ENCODE measurements at places on chromosomes 7 and 10.

GRCh38 chr10:127926455-127926854 lies 19.6 kb downstream of the PTPRE start:
- DNase-seq = no peak

GRCh38 chr7:66344166-66344565 lies 139.0 kb downstream of the TPST1 start:
- DNase-seq = no peak

- DNase-seq = no peak
Observed at GRCh38 chr10:85548034-85548433, 818.6 kb downstream of the GRID1 start.

DNA sequence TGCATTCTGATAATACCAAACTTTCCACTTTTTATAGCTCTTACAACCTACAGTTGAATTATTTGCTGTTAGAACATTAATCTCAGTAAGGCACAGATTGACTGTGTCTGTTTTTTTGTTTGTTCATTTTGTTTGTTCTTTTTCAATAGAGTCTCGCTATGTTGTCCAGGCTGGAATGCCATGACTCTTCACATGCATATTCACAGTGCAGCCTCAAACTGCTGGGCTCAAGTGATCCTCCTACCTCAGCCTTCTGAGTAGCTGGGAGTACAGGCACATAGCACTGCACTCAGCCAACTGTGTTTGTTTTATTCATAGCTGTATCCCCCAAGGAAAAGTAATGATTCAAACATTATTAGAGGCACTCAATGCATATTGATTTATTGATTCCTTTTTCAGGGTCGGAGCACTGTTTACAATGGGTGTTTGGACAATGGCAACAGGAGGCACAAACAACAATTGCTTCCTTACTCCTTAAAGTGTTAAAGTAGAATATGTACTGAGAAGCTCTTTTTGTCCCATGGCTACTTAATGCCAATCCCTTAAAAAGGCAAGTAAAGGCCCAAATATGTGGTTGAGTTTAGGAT lies 61.1 kb downstream of the SNX13 start:
- no peak for DNase-seq

GRCh38 chr7:96836456-96836855 lies 126.8 kb upstream of the SEM1 start:
- no peak for DNase-seq

DNA sequence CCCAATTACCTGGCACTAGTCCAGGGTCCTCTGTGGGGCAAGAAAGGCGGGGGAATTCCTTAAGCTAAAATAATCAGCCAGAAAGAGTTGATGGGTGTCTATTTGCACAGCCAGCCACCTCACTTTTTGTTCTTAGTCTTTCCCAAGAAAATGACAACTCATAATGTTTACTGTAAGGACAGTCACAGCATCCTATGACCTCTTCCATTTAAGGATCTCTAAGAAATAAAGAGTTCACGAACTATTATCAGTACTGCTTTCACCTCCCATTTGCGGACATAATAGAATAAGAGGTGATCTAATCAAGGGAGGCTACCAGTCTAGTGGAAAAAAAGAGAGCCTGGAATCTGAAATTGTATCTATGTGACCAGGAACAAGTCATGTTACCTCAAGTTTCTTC lies 72.4 kb upstream of the LRRC17 start:
- DNase-seq = no peak

DNA sequence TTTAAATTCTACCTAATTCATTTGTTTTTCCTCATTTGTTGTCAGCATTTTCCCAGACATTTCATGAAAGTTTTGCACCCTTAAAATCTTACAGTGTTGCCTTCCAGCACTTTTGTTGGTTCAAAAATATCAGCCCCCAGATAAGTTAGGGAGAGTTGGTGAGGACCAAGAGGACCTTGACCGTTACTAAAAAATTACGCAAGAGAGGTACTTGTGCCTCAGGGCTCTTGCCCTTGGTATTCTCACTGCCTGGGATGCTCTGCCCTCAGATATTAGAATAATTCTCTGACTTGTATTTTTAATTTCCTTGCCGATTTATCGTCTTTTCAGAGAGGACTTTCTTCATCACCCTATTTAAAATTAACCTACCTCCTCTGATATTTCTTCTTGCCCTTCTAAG lies 3.5 kb upstream of the AKR1B15 start:
- no peak for DNase-seq

- no peak for DNase-seq
Observed at GRCh38 chr7:131620673-131621609, 64.5 kb upstream of the PODXL start.

- DNase-seq = no peak
Observed at GRCh38 chr7:85634951-85635350, 448.1 kb upstream of the SEMA3D start.

GRCh38 chr10:78811174-78811573 lies 257.6 kb upstream of the ZMIZ1 start:
- no peak for DNase-seq

DNA sequence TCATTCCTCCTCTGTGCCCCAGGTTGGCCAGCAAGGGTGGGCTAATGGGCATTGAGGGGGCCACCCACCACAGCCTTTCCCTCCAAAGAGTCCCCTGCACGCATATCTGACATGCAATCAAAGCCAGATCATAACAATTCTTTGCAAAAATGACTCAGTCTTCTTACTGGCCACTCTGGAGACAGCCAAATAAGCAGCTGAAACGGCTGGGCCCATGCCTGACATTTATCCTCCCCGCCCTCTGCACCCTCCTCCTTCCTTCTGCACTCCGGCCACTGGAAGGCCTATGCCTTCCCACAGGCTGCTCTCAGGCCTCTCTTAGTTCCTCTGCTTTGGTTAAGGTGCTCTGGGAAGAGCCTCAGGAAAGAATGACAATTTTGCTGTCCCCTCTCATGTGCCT lies 29.2 kb upstream of the NPFFR1 start:
- no peak for DNase-seq

DNA sequence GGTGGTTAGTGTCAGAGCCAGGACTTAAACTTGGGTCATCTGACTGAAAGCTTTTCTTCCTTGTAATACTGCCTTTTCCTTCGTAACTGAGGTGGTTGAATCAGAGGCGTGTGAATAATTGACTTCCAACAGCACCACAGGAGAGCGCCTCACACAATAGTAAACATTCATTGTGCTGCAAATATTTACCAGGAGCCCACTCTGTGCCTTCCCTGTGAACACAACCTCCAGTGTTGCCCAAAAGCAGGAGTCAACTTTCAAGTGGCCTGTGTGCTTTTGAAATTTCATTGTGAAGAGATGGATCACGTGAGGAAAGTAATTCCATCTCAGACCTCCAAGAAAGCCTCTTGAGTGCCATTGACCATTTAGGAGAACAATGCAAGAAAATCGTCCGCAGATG lies 60.2 kb downstream of the ADRA2A start:
- DNase-seq = peak; percentile 95

GRCh38 chr7:114924038-114924712 lies 2.3 kb downstream of the MDFIC start:
- no peak for DNase-seq

DNA sequence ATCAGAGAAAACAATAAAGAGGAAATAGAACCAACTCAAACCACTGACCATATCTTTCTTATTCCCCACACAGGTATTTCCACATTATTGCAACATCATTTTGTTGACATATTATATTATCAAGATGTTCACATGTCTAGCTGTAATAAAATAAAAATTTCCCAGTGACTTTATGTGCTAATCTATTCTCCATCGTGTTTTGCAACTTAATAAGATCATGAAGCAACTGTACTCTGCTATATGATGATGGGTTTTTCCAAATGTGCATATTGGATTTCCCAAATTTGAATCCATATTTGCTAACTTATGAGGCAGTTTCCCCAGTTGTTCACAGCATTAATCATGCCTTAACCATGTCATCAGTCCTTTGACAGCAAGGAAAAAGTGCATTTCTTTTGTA lies 127.8 kb downstream of the ITGB8 start:
- no peak for DNase-seq

DNA sequence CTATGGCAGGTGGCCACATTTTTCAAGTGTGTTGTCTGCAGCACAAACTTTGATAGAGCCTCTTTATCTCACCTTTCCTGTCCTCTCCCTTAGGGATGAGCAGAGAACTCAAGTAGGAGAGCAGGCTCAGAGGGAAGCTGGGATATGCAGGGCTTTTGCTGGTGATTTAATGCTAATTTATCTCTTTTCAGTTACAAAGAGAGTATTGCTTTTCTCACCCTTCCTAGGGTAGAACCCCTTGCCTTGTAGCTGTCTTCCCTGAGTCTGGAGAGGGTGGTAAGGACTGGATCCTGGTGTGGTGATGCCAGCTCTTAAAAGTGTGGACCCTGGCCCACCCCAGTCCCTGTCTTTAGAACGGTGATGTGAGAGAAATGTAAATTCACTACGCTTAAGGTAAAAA lies 1061.4 kb downstream of the TYW1 start:
- no peak for DNase-seq

GRCh38 chr10:110820321-110820814 lies 51.4 kb upstream of the PDCD4 start:
- DNase-seq = no peak

DNA sequence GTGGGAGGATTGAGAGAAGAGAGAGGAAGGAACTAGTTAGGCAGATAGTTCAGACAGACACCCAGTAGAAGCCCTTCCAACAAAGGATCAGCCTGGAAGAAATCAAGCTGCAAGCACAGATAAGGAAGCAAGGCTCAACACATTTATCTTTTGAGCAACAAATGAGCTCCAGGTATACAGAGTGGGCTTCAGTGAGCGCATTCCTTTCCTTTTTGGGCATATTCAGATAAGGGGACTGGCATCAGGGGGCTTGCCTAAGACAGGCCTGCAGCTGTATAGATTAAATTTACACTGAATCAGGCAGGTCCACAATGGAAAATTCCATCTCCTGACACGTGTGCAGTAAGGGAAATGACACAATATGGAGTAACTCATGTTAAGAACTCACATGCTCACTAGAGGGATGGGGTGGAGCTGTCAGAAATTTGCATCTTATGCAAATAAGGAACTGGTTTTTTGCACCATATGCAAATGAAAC lies 147.2 kb downstream of the AKR1D1 start:
- no peak for DNase-seq

GRCh38 chr10:93218386-93218785 lies 144.7 kb downstream of the CYP26A1 start:
- no peak for DNase-seq

- no peak for DNase-seq
Observed at GRCh38 chr7:99860281-99861127, 16.3 kb downstream of the OR2AE1 start.

GRCh38 chr7:149558149-149558861 lies 60.7 kb upstream of the ZNF746 start:
- no peak for DNase-seq

DNA sequence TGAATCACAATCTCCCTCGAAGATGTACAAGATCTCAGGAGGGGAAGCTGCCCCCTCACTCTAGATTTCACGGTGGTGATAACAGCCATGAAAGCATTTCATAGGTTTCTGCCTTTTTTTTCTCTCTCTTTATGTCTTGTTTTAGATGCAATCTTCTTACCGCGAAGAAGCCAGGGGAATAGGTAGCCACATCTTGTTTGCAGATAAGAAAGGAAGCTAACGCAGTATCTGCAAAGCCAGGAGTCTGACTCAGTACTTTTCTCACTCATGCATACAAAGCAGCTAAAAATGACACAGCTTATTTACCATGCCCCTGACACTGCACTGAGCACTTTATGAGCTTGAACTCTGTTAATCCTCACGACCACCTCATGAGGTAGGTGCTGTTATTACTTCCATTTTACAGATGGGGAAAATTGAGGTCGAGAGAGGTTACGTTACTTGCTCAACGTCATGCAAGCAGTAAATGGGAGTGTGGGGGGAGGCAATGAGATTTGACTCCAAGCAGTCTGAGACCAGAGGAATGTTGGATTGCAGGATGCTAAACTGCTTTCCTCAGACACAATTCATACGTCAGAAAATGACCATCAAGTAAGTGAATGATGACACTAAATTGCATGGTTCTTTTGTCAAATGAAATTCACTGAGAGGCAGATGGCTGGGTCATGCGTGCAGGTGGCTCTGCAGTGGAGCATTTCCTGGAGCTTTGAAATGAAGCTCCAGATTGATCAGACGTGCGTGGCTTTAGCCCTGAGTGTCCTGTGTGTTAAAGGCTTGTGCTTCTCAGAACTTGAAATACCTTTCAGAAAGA lies 3.3 kb downstream of the MAP3K8 start:
- DNase-seq = no peak

DNA sequence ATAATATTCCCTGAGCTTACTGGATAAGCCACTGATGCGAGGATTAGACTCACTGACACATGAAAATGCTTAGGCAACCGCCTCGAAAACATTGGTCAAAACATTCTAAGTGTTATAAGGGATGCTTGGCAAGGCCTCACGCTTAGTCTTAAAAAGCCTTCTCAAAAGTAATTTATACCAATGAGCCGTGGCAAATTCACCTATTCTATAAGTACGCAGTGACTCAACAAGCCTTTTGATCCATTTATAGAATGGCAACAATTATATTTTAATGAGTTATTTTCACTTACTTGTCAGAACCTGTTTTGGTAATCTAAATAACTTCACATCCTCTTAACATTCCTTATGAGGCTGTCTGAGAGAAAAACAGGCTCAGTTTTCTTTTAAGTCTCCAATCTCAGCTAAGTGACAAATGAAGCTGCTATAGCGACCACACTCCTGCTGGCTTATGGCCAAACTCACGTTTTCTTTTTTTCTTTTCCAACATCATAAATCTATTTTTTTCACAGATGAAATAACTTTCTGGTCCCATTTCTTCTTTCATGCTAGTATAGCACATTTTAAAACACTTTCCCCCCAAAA lies 121.2 kb upstream of the AFAP1L2 start:
- no peak for DNase-seq

DNA sequence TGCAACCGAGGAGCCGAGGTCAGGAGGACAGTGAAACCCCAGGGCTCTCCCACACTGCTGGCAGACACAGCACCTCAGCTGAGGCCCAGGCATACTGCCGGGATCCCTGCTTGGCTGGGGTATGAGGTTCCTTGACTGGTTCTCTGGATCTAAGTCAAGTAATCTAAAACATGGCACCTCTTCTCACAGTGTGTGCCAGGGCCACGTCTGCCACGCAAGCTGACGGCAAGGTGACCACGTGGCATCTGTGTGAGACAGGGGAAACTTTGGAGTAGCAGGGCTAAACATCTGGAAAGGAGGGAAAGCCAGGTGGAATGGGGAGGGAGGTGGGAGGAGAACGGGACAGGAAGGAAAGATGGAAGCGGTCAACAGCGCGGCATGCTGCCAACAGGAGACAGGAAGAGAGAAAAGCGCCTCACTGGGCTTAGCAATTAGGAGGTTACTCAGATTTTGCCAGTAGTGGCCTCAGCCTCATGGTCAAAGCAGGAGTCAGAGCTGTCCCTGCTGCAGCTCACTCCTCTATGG lies 103.7 kb downstream of the CXCL12 start:
- no peak for DNase-seq

GRCh38 chr7:50667789-50668226 lies 102.6 kb upstream of the DDC start:
- DNase-seq = no peak

All from iPS DF 19.7 (cell line).